Activated T-helper 2 cell treated with anti-CD3 and anti-CD28 coated beads, Interferon-gamma antibody, Interleukin-2, Interleukin-4, amounts not matched to agents 10 μg/mL and 5 μg/mL and 100 μg/mL, durations not matched to agents 14 hours and 24 hours and 36 hours (primary cell): ENCODE measurements at places on chromosomes 2 and 18. TPM values are rescaled to one million over a fixed set of nuclear protein-coding genes. Genes with fewer than 3 reads are reported as not detected.

Gene AGXT
- not detected in 2 replicates for total RNA-seq

Gene CCBE1
- not detected in 2 replicates for total RNA-seq

DNA sequence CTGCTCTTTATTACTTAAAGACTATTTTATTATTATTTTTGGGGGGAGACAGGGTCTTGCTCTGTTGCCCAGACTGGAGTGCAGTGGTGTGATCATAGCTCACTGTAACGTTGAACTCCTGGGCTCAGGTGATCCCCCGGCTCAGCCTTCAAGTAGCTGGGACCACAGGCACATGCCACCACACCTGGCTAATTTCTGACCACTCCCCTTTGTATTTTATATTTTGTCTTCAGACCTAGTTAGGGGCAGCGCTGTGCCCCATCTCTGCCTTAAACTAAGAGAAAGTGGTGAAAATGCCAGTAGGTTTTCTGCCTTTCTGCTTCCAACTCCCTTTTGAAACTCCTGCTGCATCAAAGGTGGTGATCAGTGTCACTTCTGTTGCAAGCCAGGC lies 82.5 kb downstream of the LPIN1 start:
- no peak for DNase-seq

DNA sequence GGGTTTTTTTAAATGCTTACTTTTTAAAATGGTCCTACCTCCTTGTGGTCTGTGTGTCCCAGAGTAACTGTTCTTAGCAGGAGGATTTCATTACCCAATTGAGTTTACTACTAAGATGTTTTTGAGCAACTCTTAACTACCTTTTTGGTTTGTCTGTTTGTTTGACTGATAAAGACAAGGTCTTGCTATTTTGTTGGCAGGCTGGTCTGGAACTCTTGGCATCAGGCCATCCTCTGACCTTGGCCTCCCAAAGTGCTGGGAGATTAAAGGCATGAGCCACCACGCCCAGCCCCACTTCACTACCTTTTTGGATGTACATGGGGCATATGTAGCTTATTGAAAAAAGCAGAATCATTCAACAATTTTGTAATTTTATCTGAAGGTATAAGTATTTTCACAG lies 14.9 kb downstream of the MRPS9 start:
- DNase-seq: no peak

GRCh38 chr2:16620590-16620989 lies 45.0 kb downstream of the CYRIA start:
- no peak for DNase-seq

Gene CFAP210
- not detected in 2 replicates for total RNA-seq

Gene DTNA
- total RNA-seq: 0.73 TPM in 1 of 2 replicates, not detected in the other

DNA sequence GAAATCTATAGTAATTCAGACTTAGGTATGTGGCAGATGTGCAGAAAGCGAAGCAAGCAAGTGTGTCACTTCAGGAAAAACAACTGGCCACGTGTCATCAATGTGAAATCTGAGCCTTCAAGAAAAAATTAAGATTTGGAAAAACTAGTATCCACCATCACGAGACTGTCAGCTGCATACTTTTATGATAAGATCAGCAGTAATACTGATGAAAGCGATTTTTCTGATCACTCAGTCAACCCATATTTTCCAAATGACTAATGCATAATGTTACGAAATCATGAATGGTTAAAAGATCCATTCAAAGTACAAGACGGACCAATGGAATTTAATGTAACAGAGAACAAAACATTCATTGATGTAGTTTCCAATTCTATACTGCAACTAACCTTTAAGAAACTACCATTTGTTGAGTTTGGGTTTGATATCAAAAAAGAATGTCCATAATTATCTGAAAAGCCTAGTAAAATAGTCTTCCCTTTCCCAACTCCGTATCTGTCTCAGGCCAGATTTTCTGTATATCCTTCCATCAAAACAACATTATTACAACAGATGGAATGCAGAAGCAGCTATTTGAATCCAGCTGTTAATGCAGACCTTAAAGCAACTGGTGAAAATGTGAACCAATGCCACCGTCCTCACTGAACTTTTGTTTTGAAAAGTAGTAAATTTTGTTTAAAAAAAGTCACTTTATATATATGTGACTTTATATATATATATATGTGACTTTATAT lies 17.0 kb upstream of the BCL2 start:
- no peak for DNase-seq

GRCh38 chr2:208013285-208014178 lies 11.8 kb downstream of the PLEKHM3 start:
- no peak for DNase-seq

- DNase-seq: no peak
These were observed 256.7 kb upstream of the RBBP8 start for GRCh38 chr18:22676423-22676822.

DNA sequence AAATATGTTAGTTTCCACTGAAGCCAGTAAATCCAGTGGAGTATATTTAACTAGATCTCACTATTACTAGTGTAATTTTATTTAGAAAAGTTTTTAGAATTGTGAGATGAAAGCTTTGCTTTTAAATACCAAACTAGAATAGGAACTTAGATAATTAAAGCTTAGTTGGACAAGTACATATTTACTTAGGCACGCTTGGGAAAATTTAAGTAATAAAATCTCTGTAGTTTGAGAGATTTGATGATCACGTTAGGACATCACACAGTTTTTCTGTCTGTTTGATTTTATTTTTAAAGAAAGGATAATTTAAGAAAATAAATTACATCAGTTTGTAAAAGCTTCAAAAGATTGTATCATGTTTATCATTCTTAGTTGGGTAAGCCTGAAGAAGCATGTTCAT lies 140.8 kb upstream of the IL1R2 start:
- no peak for DNase-seq

Gene PRSS56
- total RNA-seq: not detected in 2 replicates

GRCh38 chr2:152583512-152584229 lies 133.6 kb downstream of the PRPF40A start:
- no peak for DNase-seq

- no peak for DNase-seq
These were observed 159.0 kb downstream of the RDH14 start for GRCh38 chr2:18401471-18401870.
